Large intestine (tissue), 12 donors: ENCODE measurements at places on chromosomes 5 and 9. TPM values are rescaled to one million over a fixed set of nuclear protein-coding genes. Genes with fewer than 3 reads are reported as not detected.

Gene PCDHA6
- polyA plus RNA-seq: 0.85 TPM

Gene PRR16
- polyA plus RNA-seq: 2.7 TPM

DNA sequence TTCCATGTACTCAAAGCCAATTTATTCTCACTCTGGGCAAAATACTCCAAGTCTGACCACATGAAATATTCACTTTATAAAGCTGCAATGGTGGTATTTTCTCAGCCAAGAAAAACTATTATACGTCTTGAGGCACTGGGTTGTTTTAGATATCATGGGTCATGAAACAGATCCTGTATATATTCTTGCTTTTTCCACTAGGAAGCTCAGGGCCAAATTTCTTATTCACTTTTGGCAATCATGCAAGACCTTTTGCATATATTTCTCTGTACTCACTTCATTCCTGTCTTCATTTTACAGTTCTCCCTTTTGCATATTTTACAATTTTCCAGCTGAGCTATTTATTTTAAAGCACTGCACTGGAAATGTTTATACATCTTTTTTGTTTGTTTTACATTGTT, 49.8 kb downstream of the GABBR2 start:
- no peak for DNase-seq

DNA sequence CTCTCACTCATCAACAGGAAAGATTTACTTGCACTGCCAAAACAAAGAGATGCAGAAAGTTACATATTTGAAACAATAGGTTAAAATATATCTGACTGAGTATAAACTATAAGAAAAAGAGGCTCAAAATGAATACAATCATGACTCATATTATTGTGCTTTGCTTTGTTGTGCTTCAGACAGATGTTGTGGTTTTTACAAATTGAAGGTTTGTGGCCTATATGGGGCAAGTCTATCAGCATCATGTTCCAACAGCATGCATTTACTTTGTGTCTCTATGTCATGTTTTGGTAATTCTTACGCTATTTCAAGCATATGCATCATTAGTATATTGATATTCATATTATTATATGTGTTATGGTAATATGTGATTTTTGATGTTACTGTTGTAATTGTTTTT, 330.0 kb downstream of the PRR16 start:
- no peak for DNase-seq

- no peak for DNase-seq
These were observed 63.2 kb upstream of the COL15A1 start for GRCh38 chr9:98880311-98881015.

- DNase-seq: no peak
These were observed 381.1 kb downstream of the TMEM38B start for GRCh38 chr9:106075236-106075959.
